ENCODE measurements at places on chromosomes 16 and 17. TPM values are rescaled to one million over a fixed set of nuclear protein-coding genes. Genes with fewer than 3 reads are reported as not detected.

GRCh38 chr16:85296859-85297660, 184.8 kb upstream of the CIBAR2 start:
- peaks cover 18% of the 10 kb centered on the region for H3K4me1 ChIP-seq
- no peak for DNase-seq
- H3K36me3 ChIP-seq = no peaks in the 10 kb centered on the region
- no peak overlapping the region for H3K4me3 ChIP-seq
- H3K27me3 ChIP-seq = no peaks in the 10 kb centered on the region
- no peak overlapping the region for H3K27ac ChIP-seq

- H3K27me3 ChIP-seq = no peaks in the 10 kb centered on the region
- H3K4me1 ChIP-seq = peaks cover 5% of the 10 kb centered on the region
Measured at GRCh38 chr17:16820161-16820877, 130.3 kb downstream of the CCDC144A start.

LHX1 gene
- not detected for total RNA-seq

KRT39 gene
- not detected for total RNA-seq

GRCh38 chr17:9987779-9988585, 82.9 kb upstream of the RCVRN start:
- DNase-seq = no peak
- H3K27ac ChIP-seq = no peak overlapping the region
- H3K36me3 ChIP-seq = no peaks in the 10 kb centered on the region
- no peaks in the 10 kb centered on the region for H3K27me3 ChIP-seq
- no peaks in the 10 kb centered on the region for H3K4me1 ChIP-seq
- no peak overlapping the region for H3K4me3 ChIP-seq

RNF222 gene
- not detected for total RNA-seq

KRTAP1-1 gene
- total RNA-seq = not detected

- H3K36me3 ChIP-seq = no peaks in the 10 kb centered on the region
- peaks cover 36% of the 10 kb centered on the region for H3K4me1 ChIP-seq
- H3K27ac ChIP-seq = peak overlapping the region; percentile 95
Measured at GRCh38 chr17:50482516-50482915, 3.9 kb downstream of the RSAD1 start.

DNA sequence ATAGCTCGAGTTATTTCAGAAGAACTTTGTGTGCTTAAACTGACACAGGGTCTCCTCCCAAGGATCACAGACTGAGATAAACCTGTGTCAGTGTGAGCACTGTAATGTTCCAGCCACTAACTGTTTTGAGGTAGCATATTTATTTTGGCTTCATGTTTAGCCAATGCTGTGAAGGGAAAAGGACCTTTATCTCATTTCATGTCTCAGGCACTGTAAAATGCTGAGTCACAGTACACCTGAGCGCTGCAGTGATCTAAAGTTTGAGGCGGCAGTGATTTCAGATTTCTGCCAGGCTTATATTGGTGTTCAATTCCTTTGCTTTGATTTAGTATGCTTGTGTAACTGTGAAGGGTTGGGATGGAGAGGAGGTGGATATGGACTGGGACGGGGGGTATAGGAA, 3.1 kb upstream of the DNAJA2 start:
- H3K4me1 ChIP-seq = peaks cover 18% of the 10 kb centered on the region
- DNase-seq = no peak
- H3K27ac ChIP-seq = no peak overlapping the region
- no peaks in the 10 kb centered on the region for H3K36me3 ChIP-seq

- H3K4me3 ChIP-seq = no peak overlapping the region
- H3K27ac ChIP-seq = no peak overlapping the region
- H3K36me3 ChIP-seq = no peaks in the 10 kb centered on the region
- peaks cover 7% of the 10 kb centered on the region for H3K4me1 ChIP-seq
- no peak for DNase-seq
Measured at GRCh38 chr16:71781741-71782140, 26.9 kb downstream of the AP1G1 start.

DNA sequence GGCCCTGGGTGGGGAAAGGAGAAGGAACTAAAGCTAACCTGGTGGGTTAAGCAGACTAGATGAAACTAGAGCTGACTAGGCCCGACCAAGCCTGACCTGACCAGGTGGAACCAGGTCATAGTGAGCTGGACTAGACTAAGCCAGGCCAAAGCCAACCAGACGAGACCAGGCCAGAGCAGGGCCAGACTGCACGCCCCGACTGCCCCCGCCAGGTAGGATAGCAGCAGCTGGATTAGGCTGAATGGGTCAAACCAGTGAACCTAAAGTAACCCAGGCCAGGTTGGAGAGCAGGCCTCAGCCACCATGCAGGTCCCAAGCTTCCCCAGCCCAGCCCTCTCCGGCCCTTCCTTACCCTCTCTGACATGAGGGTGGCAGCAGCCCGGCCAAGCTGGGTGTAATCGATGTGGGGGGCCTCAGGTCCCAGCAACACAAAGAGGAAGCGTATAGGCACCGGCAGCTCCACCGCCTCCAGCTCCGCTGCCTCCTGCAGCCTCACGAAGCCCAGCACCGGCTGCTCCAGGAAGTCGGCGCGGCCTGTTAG, 9.1 kb downstream of the SLC4A1 start:
- DNase-seq = no peak
- no peak overlapping the region for H3K4me3 ChIP-seq
- H3K4me1 ChIP-seq = no peaks in the 10 kb centered on the region
- no peaks in the 10 kb centered on the region for H3K27me3 ChIP-seq

- H3K27ac ChIP-seq = no peak overlapping the region
- H3K36me3 ChIP-seq = no peaks in the 10 kb centered on the region
- H3K4me1 ChIP-seq = no peaks in the 10 kb centered on the region
- DNase-seq = no peak
- peaks cover 20% of the 10 kb centered on the region for H3K27me3 ChIP-seq
Measured at GRCh38 chr16:89063768-89064320, 29.8 kb upstream of the ACSF3 start.

GRCh38 chr17:62580947-62581346, 46.5 kb upstream of the MRC2 start:
- H3K27ac ChIP-seq = no peak overlapping the region
- DNase-seq = no peak
- no peak overlapping the region for H3K4me3 ChIP-seq
- no peaks in the 10 kb centered on the region for H3K4me1 ChIP-seq
- H3K36me3 ChIP-seq = peaks cover 49% of the 10 kb centered on the region
- no peaks in the 10 kb centered on the region for H3K27me3 ChIP-seq

PDIA2 gene
- total RNA-seq = not detected

NEUROD2 gene
- not detected for total RNA-seq

NACA2 gene
- not detected for total RNA-seq

DNA sequence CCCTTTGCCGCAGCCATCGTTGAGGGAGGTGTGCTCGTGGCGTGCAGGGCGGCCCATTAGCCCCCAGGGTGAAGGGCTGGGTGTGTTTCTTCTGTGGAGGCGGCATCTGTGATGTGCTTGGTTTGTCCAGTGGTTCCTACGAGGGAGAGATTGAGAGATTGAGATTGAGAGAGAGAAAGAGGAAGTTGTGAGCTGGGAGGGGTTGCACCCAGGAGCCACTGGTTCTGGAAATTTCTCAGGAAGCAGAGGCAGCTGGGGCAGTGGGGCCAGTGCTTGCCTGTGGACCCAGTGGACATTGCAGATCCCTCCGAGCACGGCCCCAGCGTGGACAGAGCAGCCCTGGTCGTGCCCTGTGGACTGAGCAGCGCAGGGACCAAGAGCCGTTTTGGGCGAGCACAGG, 72.0 kb upstream of the ZNF750 start:
- H3K27me3 ChIP-seq = no peaks in the 10 kb centered on the region
- no peak for DNase-seq
- peaks cover 17% of the 10 kb centered on the region for H3K4me1 ChIP-seq
- peak overlapping the region; percentile 93 for H3K27ac ChIP-seq

GRCh38 chr17:71769850-71770249, 351.0 kb upstream of the SOX9 start:
- H3K4me1 ChIP-seq = no peaks in the 10 kb centered on the region
- no peaks in the 10 kb centered on the region for H3K27me3 ChIP-seq
- no peak overlapping the region for H3K4me3 ChIP-seq

DNA sequence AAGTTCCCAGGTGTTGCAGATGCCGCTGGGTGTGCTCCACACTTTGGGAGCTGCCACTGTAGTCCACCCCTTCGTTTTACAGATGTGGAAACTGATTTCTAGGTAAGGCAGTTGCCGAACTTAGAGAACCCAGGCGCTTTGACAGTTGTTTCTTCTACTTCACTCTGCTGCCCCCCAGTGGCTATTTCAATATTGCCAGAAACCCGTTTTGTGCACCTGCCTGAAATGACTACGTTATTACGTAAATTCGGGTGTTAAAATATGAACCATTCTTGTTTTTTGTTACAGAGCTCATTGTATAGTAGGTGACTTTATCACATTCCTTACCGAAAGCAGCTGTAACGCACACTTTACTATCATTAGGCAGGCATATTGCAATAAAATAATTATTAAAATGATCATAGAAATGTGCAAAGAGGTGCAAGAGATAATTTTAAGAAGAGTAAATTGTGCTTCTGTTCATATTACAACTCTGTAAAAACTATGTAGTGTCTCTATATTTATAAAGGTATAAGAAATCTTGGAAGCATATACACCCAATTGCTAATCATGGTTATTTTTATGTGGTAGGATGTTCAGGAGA, 44.9 kb downstream of the OTOA start:
- DNase-seq = peak; percentile 52
- no peaks in the 10 kb centered on the region for H3K36me3 ChIP-seq
- peaks cover 7% of the 10 kb centered on the region for H3K4me1 ChIP-seq
- H3K27me3 ChIP-seq = no peaks in the 10 kb centered on the region
- H3K27ac ChIP-seq = no peak overlapping the region

AANAT gene
- total RNA-seq = not detected

INCA1 gene
- total RNA-seq = 1.9 TPM

DNA sequence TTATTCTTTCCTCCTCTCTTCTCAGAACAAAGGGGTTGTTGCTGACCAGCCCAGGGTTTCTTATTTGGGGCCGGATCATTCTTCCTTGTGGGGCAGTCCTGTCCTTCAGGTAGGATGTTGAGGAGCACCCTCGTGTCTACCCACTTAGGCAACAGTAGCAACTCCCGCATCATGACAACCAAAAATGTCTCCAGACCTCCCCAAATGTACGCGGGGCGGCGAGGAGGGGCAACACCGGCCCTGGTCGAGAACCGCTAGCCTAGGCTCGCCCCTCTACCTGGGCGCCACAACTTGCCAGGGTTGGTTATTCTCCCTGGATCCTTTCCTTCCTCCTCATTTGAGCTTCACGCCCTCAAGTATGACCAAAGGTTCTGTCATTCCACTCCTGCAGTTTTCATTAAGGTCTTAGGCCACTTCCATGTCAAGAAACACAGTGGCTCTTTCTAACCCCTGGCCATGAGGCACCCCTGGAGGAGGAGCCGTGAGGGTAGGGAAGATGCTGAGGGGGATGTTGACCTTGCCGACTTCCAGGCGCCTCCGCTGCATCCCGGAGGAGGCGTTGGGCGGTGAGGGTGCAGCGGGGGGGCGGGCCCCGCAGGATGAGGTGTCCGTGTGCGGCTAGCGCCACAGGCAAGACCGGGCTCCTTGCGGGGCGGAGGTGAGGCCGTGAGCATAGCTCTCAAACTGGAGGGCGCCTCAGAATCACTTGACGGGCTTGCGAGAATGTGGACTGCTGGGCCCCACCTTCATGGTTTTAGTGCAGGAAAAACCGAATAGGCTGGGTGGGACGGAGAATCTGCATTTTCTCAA, 712 bp upstream of the SPECC1 start:
- H3K27me3 ChIP-seq = peaks cover 9% of the 10 kb centered on the region
- peak overlapping the region; percentile 83 for H3K27ac ChIP-seq
- peak overlapping the region; percentile 56 for H3K4me3 ChIP-seq
- peaks cover 9% of the 10 kb centered on the region for H3K4me1 ChIP-seq

GRCh38 chr16:85243308-85243707, 131.0 kb upstream of the CIBAR2 start:
- no peaks in the 10 kb centered on the region for H3K36me3 ChIP-seq
- H3K4me1 ChIP-seq = peaks cover 3% of the 10 kb centered on the region
- H3K27me3 ChIP-seq = no peaks in the 10 kb centered on the region
- DNase-seq = no peak
- H3K4me3 ChIP-seq = no peak overlapping the region
- H3K27ac ChIP-seq = no peak overlapping the region

- H3K4me3 ChIP-seq = peak overlapping the region; percentile 88
- H3K36me3 ChIP-seq = no peaks in the 10 kb centered on the region
- DNase-seq = peak; percentile 45
- H3K27me3 ChIP-seq = no peaks in the 10 kb centered on the region
- H3K4me1 ChIP-seq = peaks cover 51% of the 10 kb centered on the region
Measured at GRCh38 chr17:28949185-28950016, 1.9 kb downstream of the PHF12 start.

DNA sequence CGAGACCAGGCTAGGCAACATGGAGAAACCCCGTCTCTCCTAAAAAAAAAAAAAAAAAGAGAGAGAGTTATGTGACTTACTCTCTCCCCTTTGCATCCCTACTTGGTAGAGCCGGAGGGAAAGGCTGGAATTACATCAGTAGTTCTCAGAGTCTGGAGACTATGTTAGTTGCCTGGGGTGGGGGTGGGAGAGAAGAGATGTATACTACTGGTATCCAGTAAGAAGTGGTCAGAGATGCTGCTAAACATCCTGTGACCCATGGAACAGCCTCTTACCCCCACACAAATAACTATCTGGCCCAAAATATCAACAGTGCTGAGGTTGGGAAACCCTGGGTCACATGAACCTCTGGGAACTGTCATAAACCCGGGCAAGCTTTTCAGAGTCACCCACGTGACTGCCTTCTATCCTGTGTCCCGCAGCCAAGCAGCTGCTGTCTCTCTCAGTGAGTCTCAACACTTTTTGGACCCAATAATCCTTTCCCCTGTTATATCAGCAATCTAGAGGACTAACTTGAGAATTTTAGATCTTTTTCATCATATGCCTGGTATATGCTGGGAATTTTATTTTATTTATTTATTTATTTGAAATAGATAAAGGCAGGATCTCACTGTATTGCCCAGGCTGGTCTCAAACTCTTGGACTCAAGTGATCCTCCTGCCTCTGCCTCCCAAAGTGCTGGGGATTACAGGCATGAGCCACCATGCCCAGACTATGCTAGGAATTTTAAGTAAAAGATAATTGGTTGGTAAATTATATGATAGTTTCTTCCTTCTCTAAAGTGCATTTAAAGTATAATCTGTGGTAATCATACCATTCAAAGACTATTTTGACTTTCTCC, 8.7 kb downstream of the EIF1 start:
- no peak overlapping the region for H3K4me3 ChIP-seq
- peaks cover 21% of the 10 kb centered on the region for H3K4me1 ChIP-seq
- H3K36me3 ChIP-seq = no peaks in the 10 kb centered on the region
- peak; percentile 92 for DNase-seq
- H3K27ac ChIP-seq = peak overlapping the region; percentile 86

KLHL11 gene
- 4.3 TPM for total RNA-seq

SOX15 gene
- total RNA-seq = 1.3 TPM

MATCAP1 gene
- total RNA-seq = 7.7 TPM

RNF43 gene
- total RNA-seq = not detected

TIMP2 gene
- 28.7 TPM for total RNA-seq

- H3K4me1 ChIP-seq = no peaks in the 10 kb centered on the region
- DNase-seq = no peak
- H3K27me3 ChIP-seq = no peaks in the 10 kb centered on the region
- no peak overlapping the region for H3K4me3 ChIP-seq
- H3K36me3 ChIP-seq = no peaks in the 10 kb centered on the region
Measured at GRCh38 chr17:15361151-15361550, 19.8 kb upstream of the TEKT3 start.

MMP2 gene
- total RNA-seq = 26.6 TPM

Data from gastrocnemius medialis (tissue), 4 donors.